AG10803 (cell line): ENCODE measurements at places on chromosomes 13 and 19.
A peak's percentile ranks its signal among the peaks of the same experiment; 100 is the strongest.

GRCh38 chr19:31278555-31279435 is 70.4 kb downstream of the TSHZ3 start:
- no peak for DNase-seq

- no peak for DNase-seq
Observed at GRCh38 chr19:3691372-3691716, 8.9 kb downstream of the PIP5K1C start.

DNA sequence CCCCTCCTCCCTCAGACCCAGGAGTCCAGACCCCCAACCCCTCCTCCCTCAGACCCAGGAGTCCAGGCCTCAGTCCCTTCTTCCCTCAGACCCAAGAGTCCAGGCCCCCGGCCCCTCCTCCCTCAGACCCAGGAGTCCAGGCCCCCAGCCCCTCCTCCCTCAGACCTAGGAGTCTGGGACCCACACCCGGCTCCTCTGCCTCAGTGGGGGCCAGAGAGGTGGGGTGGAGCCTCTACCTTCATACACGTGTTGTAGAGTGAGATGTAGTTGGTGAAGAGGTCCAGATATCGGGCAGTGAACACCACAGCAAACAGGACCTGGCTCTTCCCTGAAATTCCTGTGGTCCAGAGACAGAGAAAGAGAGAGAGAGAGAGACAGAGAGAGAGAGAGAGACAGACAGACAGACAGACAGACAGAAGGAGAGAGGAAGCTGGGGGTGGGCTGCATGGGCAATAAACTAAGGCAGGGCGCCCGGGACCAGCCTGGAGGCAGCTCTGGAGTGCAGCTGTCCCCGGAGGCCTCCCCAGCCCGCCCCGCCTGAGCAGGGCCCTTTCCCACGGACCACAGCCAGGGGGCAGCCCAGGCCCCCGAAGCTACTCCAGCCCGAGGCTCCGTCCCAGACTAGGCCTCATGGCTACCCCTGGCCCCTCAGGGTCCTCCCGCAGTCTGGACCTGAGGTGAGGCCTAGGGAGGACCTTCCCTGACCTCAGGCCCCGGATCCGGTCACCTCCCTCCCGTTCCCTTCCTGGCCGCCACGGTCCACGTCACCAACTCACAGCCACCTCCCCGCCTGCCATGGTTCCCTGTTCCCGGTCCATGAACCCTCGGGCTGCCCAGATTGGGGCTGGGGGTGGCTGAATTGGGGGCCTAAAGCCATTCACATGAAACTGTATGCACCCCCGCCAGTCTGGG is 907 bp downstream of the KDELR1 start:
- peak; percentile 63 for DNase-seq

DNA sequence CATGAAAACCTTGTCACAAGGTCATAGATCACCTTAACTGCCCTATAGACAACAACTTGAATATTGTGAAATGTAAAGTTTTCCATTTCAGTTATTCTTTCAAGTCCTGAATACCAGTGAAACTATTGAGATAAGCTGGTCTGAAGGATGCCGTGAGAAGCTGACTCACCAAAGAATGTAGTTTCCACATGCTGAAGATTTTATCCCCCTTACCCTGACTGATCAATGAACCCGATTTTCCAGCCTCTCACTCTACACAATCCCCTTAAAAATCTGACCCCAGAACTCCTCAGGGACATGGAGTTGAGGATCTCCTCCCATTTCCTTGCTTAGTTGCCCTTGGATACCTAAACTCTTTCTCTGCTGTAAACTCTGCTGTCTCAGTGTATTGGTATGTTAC is 67.5 kb downstream of the POSTN start:
- peak; percentile 53 for DNase-seq

- DNase-seq = no peak
Observed at GRCh38 chr13:109819874-109820273, 33.5 kb upstream of the IRS2 start.

DNA sequence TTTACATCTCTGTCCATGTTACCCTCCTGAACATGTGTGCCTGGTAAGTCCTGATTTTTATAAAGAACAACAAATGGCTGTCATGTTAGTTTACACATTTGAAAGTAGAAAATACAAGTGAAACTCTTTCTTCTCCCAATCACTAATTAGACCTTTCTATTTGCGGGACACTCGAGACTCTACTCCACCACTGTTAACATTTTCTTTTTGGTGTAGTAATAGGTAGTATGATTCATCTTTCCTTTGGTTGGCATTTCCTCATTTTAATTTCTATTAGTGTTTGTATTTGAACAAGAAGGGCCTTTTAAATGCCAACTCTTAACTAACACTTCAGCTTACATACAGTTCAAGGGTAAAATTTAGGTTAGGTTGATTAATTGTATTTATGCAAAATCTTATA is 371.1 kb downstream of the PCDH9 start:
- DNase-seq = no peak

DNA sequence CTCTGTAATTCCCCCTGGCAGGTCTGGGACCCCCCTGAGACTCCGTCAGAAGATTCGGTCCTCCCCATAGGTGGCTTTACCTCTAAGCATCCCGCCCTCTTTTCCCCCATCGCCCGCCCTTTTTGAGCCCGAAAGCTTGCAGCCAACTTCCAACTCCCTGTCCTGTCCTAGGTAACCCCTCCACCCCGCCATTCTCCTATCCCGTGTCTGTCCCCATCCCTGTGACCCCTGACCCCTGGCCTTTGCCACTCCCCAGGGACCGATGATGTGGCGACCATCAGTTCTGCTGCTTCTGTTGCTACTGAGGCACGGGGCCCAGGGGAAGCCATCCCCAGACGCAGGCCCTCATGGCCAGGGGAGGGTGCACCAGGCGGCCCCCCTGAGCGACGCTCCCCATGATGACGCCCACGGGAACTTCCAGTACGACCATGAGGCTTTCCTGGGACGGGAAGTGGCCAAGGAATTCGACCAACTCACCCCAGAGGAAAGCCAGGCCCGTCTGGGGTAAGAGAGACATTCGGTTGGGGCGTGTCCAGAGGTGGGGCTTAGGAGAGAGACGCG is 488 bp downstream of the RCN3 start:
- peak; percentile 81 for DNase-seq

GRCh38 chr13:31528176-31528575 is 211.2 kb upstream of the RXFP2 start:
- no peak for DNase-seq

DNA sequence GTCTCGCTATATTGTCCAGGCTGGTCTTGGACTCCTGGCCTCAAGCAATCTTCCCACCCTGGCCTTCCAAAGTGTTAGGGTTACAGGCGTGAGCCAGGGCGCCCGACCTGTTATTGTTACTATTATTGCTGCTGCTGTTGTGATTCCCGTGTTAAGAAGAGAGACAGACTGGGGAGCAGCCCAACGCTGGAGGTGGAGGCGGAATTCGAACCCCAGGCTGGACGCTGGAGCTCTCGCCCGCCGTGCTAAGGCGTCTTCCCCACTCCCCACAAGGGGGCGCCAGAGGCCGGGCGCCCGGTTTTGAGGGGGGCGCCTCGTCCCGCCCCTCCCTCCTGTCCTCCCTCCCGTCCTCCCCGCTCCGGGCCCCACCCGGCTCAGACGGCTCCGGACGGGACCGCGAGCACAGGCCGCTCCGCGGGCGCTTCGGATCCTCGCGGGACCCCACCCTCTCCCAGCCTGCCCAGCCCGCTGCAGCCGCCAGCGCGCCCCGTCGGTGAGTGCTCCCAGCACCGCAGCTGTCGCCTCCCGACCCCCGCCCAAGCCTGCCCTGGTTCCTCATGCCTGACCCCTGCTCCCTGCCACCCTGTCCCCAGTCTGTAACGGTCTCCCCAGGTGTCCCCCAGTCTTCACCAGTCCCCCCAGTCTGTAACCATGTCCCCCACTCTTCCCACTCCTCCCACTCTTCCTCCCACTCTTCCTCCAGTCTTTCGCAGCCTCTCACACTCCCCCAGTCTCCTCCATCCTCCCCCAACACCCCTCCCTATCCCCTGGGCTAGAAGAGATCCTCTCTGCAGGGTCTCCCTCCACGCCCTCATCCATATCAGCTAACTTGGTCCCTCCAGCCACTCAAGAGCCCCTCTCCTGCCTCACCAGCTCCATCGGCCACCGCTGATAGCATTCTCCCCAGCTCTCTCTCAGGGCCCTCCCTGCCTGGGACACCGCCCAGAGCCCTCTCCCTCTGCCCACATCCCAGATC is at the start of gene EHD2:
Gene EHD2, plus strand, starts transcription at position 377 of the 976 bp plus-strand sequence. CDS start 3,191 bp downstream, outside the sequence.
- peak; percentile 78 for DNase-seq

GRCh38 chr19:46828484-46828883 is 22.2 kb downstream of the AP2S1 start:
- peak; percentile 25 for DNase-seq

GRCh38 chr13:22169473-22169872 is 498.6 kb downstream of the FGF9 start:
- no peak for DNase-seq

DNA sequence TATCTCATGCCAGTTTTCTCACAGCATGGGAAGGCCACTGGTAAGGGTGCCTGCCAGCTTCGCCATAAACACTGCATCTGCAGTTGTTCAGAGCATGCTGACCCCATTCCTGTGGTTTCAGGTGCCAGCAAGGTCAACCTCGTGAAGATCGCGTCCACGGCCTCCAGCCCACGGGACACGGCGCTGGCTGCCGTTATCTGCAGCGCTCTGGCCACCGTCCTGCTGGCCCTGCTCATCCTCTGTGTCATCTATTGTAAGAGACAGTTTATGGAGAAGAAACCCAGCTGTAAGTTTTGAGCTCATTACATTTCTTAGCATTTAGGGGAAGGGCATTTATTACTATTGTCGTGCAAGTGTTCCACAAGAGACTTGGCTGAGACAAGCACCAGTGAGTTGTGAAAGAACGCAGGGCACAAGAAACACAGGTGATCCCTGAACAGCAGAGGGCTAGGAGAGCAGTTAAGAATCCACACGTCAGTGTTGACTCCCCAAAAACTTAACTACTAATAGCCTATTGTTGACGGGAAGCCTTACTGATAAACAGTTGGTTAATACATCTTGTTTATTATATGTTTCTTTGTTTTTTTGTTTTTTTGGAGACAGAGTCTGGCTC is 88.8 kb downstream of the TNFRSF19 start:
- no peak for DNase-seq

GRCh38 chr13:83065108-83065507 is 817.2 kb downstream of the SLITRK1 start:
- DNase-seq = peak; percentile 92

DNA sequence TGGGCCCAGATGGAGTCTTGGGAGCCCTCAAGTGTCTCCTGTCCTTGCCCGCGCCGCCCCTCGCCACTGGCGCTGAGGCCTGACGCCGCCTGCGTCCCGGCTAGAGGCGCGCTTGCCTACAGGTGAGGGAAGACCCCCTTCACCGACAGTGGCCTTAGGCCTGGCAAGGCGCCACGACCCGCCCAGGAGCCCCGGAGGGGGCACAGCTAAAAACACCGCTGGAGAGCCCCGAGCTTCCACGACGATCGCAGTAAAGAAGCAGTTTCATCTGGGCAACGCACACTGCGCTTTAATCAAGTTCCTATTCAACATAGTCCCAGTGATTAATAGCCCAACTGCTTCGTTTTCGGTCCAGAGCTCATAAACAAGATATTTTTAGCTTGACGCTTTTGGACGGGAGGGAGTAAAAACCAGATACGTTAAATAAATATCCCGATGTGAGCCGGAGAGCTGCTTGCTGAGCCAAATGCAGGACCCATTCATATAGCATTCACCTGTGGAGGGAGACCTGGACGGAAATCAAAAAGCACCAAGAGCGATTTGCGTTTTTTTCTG is 1.5 kb upstream of the CEBPA start:
- DNase-seq = peak; percentile 6

DNA sequence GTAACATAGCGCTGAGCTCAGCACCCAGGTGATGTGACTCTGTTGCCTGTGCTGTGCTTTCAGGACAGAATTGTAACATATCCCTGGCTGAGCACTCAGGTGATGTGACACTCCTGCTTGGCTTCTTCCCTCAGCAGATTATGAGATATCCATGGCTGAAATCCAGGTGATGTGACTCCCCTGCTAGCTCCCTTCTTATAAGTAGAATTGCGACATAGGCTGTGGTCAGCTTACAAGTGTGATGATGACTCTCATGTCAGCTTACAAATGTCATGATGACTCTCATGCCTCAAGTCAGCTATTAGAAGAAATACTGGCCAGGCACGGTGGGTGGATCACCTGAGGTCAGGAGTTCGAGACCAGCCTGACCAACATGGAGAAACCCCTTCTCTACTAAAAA is 14.3 kb upstream of the ZNF429 start:
- DNase-seq = no peak

DNA sequence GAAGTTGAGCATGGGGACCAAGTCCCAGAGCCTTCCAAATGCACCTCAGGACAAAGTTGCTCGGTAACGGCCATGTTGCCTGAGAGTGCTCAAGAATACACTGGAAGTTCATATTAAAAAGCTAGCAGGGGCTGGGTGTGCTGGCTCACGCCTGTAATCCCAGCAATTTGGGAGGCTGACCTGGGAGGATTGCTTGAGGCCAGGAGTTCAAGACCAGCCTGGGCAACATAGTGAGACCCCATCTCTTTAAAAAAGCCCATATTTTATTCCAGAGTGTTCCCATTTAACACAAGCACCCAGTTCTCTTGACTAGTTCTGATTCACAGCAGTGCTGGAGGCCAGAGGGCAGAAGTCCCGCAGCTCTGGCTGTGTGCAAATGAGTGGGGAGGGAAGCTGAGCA is 8.1 kb upstream of the GPI start:
- no peak for DNase-seq

GRCh38 chr19:57242821-57243220 is 2.4 kb downstream of the ZNF805 start:
- no peak for DNase-seq

- DNase-seq = peak; percentile 52
Observed at GRCh38 chr13:49635599-49636433, 7.5 kb downstream of the ARL11 start.

DNA sequence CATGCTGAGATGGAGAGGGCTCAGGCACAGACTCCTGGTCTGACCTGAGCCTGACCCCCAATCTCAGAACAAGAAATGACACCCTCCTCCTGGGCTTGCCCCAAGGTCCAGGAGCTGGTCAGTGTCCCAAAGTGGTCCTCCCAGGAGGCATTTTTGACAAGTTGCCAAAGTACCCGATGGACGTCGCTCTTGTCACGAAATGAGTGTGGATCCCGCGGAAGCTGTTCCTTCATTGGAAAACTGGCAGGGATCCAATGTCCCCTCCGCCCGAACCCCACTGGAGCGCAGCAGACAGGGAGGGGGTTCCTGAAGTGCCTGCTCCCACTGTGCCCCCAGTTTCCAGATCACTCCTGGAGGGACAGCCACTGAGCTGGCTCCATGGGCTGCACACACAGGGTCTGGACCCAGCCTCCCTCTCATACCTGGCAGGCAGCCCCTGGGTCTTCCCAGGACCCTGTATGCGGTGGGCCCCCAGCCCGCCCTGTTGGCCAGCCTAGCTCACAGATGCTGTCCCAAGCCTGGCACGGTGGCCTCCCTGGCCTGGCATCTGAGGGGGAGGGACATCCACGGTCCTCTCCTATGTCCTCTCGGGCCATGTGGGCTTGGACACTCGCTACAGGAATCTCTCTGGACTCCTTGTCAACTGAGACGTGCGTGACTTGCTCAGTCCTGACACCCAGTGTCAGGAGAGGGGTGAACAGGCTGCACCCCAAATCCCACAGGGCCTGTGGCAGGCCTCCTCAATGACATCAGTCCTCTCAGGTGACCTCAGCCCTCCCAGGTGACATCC is 12.8 kb upstream of the ZNF14 start:
- DNase-seq = no peak

GRCh38 chr13:50198508-50198907 is 183.3 kb downstream of the KCNRG start:
- DNase-seq = peak; percentile 66
